CD8-positive, alpha-beta T cell (primary cell): ENCODE measurements at places on chromosomes 11 and 22.

GRCh38 chr11:131744847-131745246 lies 374.4 kb downstream of the NTM start:
- DNase-seq = no peak

DNA sequence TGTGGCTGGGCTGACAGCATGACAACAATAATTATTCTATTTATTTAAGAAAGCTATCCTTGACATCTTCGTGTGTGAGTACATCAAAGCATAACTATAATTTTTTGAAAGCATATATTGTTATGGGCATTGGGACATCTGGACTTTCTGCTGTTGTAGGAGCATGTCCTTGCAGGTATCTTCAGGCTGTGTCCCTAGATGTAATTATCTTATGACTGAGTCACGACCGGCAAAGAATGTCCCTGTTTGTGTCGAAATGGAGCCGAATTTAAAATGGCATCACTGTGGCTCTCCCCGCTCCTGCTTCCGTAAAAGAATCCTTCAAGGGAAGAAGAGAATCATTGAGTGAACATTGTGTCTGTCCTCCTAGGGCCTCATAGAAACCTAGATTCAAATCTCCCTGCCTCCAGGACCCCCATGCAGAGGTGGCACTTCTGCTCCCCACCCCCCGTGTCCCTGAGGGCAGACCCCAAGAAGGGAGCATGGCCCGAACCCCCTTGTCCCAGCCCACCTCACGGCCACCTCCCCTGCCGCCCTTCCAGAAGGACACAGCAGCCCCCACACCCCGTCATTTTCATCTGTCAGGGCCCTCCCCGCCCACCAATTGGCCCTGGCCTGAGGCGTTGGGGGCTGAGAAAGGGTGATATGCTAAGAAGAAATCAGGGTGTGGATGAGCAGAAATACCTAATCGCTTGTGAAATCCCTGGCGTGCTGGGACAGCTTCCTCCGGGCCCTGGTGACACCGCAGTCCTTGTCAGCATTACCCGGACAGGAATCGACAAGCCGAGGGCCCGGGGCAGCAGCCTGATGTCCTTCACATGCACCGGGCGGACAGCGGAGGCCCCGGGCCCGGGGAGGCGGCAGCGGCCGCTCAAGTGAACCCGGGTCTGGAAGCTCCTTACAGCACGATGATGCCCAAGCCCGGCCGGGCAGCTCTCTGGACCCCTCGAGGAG lies 48.6 kb upstream of the SLC22A12 start:
- no peak for DNase-seq

DNA sequence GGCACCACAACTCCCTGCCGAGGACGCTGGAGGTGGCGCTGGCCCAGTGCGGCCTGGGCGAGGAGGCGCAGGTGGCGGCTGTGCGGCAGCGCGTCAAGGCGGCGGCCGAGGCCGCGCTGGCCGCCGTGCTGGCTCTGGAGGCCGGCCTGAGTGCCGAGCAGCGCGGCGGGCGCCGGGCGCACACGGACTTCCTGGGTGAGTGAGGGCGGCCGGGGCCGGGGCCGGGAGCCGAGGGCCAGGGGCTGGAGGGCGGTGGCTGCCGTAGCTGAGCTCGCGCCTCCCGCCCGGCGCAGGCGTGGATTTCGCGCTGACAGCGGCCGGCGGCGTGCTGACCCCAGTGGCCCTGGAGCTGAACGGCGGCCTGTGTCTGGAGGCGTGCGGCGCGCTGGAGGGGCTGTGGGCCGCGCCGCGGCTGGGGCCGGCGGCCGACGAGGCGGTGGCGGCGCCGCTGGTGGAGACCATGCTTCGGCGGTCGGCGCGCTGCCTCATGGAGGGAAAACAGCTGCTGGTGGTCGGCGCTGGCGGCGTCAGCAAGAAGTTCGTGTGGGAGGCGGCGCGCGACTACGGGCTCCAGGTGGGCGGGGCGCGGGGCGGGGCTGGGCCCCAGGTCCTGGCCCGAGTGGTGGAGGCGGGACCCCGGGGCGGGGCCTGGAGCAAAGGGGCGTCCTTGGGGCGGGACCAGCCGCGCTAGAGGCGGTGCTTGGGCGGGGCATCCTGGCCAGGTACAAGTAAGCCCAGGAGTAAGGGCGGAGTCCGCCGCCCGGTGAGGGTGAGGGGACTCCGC lies 5.4 kb downstream of the CARNS1 start:
- peak; percentile 99 for DNase-seq

DNA sequence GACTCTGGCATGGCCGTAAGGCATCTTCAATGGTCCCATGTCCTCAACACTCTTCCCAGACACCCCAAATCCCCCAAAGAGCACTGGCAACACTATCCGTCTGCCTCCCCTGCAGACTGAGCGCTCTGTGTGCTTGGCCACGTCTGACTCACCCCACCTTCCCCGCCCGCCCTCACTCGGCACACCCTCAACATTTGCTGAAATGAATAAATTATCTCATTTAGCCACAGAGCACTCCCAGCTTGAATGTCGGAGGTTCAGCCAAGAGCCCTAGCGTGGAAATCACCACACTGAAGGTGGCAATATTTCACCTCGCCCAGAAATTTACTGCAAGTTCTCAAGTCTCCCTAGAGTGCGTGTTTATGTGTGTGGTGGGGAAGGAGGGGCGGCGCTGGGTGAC lies 46.6 kb upstream of the TCF20 start:
- DNase-seq = peak; percentile 56

DNA sequence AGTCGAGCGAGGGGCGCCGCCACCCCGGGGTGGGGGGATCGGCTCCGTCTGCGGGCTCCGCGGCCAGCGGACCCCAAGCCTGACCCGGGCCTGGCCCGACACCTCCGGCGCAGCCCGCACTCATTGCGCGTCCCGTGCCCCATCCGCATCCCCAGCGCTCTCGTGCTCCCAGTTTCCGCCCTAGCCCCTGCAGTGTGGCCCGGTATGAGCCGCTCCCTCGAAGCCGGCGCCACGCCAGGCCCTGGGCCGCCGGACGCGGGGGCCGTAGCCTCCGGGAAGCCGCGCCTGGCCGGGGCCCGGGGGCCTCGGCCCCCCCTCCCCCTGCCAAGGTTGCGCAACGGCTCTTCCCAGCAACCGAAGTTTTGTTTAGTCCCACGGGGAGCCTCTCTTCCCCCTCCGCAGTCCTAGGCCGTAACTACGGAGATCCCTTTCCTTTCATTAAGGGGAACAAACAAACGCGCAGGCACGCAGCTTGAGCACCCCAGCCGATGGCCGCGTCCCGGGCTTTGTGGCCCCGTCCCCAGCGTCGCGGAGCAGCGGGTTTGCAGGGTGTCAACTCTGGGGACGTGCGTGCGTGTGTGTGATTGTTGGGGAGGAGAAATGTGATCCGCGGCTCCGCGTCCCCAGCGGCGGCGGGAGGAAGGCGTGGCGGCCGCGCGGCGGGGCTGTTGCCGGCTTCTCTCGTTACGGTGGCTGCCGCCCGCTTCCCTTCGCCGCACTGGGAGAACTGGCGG lies 883 bp downstream of the HIPK3 start:
- DNase-seq = peak; percentile 48

GRCh38 chr11:7436657-7437056 lies 48.6 kb upstream of the OLFML1 start:
- DNase-seq = no peak

- no peak for DNase-seq
Observed at GRCh38 chr22:49303781-49304461, 523.8 kb downstream of the BRD1 start.

- DNase-seq = no peak
Observed at GRCh38 chr11:578276-579035, 2.2 kb downstream of the PHRF1 start.

- no peak for DNase-seq
Observed at GRCh38 chr22:35837101-35837727, 119.5 kb downstream of the APOL5 start.

- DNase-seq = no peak
Observed at GRCh38 chr11:123139206-123139605, 55.8 kb downstream of the CLMP start.

- DNase-seq = no peak
Observed at GRCh38 chr11:83047515-83048225, 24.0 kb downstream of the RAB30 start.

DNA sequence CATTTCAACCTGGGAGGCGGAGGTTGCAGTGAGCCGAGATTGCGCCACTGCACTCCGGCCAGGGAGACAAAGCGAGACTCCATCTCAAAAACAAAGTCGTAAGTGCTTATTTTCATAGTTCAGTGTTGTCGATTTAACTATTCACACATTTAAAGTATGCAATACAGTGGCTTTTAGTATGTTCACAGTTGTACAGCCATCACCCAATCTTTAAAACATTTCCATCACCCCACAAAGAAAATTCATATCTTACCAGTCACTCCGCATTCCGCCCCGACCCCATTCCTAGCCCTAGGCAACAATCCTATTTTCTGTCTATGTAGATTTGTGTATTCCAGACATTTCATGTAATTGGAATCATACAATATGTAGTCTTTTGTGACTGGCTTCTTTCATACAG lies 11.9 kb downstream of the IPO7 start:
- no peak for DNase-seq

DNA sequence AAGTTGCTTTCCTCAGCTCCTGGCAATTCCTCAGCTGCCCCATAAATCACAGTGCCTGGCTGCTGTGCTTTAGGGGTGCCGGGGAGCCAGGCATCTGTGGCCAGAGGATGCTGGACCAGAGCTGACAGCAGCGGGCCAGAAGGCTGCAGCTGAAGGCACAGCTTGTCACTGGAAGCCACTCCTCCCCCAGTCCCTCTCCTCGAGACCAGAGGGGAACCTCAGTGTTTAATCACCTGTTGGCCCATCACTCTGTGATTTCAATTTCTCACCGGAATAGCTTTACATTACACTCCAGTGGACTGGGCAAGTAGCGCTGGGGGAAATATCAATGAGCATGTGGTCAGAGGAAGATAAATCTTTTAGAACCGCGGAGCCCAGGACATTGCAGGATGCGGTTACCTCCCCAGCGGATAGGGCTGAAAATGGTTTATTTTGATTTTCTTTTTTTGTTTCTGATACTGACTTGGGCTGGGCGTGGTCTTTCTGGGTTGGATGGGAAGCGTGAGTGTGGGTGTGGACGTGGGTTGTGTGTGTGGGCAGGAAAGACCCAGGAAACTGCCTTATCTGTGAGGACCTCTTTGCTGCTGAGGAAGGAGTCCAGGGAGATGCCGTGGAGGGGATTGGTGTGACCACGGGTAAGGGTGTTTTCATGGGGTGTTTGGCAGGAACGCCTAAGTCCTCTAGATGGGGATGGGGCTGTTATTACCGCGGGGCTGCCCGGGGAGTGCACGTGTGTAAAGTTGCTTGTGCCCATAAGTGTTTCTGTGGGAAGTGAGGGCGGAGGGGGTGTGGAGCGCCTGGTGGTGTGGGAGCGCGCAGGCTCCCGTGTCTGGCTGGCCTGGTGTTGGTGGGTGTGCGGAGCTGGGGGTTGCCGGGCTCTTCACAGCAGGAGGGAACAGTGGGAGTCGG lies 4.0 kb downstream of the DAGLA start:
- peak; percentile 52 for DNase-seq

DNA sequence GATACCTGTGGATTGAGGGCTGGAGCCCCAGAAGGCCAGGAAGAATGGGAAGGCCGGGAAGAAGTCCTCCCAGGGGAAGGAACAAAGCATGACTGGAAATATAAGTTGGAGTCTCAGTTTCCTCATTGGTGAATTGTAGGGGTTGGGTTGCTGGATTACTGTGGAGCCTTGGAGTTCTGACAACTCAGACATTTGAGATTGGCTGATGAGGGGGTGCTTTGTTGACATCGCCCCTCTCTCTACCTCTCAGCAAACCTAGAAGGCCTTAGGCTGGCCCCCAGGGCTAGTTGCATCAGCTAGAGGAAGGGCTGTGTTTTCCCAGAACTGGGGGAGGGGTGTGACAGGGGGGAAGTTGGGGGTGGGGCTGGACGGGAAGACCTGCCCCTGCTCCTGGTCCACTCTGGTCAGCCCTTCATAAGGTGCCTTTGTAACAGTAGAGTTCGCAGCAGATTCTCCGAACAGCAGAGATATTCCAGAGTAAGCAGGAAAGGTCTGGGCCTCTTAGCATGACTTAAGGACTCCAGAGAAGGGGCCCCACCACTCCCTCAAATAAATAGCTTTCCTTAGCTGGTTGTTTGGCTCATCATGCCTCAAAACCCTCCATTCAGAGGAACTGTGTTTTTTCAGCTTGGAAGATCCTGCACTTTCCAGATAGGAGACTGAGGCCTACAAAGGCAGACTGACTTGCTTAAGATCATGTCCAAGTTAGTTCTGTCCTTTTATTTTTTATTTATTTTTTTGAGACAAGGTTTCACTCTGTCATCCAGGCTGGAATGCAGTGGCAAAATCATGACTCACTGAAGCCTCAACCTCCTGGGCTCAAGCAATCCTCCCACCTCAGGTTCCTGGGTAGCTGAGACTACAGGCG lies 12.5 kb upstream of the THRSP start:
- DNase-seq = no peak

- no peak for DNase-seq
Observed at GRCh38 chr11:10969387-10969786, 111.5 kb upstream of the ZBED5 start.
